ENCODE measurements at places on chromosomes 4 and X.

GRCh38 chr4:61177367-61177766, 22.8 kb upstream of the ADGRL3 start:
- H3K4me1 ChIP-seq: no peaks in the 10 kb centered on the region
- H3K36me3 ChIP-seq: no peaks in the 10 kb centered on the region
- no peak for DNase-seq
- no peak overlapping the region for H3K4me3 ChIP-seq
- no peak overlapping the region for H3K27ac ChIP-seq

DNA sequence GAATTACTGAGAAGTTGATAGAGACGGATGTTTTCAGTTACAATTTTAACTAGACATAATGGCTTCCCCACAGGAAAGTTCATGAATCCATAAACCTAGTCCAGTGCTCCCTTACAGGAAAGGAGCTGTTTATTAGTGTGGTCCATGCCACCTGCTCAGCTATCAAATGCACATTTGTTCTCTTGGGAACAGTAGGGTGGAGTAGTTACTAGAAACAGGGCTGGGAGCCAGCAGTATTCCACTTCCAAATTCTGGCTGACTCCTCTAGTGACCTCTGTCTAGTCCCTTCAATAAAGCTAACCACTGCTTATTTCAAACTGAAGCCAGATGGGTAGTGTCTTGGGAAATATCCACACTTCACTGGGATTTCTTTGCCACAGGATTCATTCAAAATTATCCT, 88.4 kb upstream of the TLL1 start:
- DNase-seq: no peak
- no peaks in the 10 kb centered on the region for H3K27me3 ChIP-seq
- H3K36me3 ChIP-seq: no peaks in the 10 kb centered on the region
- no peak overlapping the region for H3K27ac ChIP-seq

DNA sequence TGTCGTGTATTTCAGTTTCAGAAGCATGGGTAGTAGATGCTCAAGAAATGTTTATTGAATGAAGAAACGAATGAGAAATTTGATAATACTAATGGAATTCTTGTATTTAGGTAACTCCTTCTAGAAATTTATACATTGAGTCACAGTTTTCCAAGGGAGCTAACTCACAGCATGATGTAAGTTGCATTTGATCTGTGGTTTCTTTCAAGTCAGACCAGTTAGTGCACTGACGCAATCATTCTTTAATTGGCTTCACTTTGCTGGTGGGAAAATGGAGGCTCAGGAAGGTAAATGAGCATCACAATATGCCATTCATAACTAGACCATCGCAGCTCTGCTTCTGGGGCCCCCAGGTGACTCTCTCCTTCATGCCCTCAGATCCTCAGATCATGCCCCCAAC, 17.3 kb upstream of the CWH43 start:
- peak; percentile 68 for DNase-seq
- H3K4me1 ChIP-seq: peaks cover 32% of the 10 kb centered on the region
- no peak overlapping the region for H3K4me3 ChIP-seq

GRCh38 chr4:115437739-115438138, 324.3 kb upstream of the NDST4 start:
- H3K4me1 ChIP-seq: no peaks in the 10 kb centered on the region
- no peak overlapping the region for H3K27ac ChIP-seq
- no peak for DNase-seq
- no peak overlapping the region for H3K4me3 ChIP-seq
- no peaks in the 10 kb centered on the region for H3K27me3 ChIP-seq

DNA sequence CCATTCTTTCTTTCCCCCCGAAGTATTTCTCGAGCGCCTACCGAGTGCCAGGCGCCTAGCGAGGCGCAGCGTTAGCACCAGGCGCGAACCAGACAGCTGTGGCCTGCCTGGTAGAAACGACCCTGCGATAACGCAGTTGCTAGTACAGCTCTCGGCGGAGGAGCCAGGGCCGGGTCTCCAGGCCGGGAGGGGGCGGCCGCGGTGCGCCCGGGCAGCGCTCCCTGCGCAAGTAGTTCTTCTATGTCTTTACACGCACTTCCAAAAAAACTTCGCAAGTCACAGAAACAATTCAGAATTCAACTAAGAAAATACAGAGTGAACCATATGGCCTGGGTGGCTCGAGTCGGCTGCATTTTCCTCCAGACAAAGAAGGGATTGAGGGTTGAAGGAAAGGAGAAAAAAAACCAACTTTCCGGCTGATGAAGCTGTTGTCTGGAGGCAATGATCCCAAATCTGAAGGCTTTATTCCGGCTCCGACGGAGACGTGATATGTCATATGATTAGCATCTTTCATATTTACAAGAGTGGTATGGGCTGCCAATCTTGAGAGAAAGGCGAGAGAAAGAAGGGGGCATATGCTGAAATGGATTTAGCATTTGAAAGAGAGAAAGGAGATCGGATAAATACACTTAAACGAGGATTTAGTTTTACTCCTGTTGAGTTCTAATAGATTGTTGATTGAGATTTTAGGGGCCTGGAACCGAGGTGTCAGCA, 7.2 kb upstream of the NEUROG2 start:
- H3K27me3 ChIP-seq: peaks cover 49% of the 10 kb centered on the region
- peaks cover 8% of the 10 kb centered on the region for H3K36me3 ChIP-seq
- DNase-seq: no peak

GRCh38 chr4:71355045-71355444, 16.2 kb downstream of the SLC4A4 start:
- DNase-seq: no peak
- H3K36me3 ChIP-seq: peaks cover 31% of the 10 kb centered on the region
- H3K27ac ChIP-seq: no peak overlapping the region

DNA sequence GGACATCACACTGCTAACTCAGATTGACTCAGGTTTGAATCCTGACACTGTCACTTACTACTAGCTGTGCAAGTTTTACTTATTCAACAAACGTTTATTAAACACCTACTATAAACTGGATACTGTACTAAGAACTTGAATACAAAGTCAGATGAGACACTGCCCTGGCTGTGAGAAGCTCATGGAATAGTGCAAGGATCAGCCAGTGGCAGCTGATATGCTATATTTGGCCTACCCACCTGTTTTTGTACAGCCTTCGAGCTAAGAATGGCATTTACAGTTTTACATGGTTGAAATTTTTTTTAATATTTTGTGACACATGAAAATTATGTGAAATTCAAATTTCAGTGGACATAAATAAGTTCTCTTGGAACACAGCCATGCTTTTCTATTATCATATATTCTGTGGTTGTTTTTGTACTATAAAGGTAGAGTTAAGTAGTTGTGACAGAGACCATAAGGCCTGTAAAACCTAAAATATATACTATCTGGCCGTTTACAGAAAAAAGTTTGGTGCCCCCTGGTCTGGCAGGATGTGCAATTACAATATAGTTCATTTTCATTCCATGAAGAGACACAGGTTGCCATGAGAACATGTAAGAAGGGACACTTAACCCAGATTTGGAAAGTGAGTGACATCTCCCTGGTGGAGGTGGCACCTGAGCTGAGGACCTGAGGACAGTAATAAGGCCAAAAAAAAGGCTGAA, 3.4 kb upstream of the SEC24D start:
- DNase-seq: no peak
- H3K4me1 ChIP-seq: peaks cover 36% of the 10 kb centered on the region
- no peak overlapping the region for H3K4me3 ChIP-seq
- no peak overlapping the region for H3K27ac ChIP-seq

DNA sequence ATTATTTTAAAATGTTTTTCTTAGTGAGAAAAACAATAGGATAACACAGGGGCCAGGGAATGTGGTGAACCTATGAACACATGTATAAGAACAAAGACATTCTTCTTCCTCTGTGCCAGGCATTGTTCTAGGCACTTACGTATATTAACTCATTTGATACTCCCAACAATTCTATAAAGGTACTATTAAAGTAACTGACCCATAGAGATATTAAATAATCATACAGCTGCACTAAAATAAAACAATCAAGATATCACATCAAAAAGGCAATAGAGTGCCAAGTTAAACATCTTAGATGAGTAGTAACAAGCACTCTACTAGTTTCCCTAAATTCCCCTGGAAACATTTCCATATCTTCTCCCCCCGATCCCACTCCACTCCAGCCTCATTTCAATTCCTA, 33.4 kb downstream of the SLC39A8 start:
- H3K27me3 ChIP-seq: no peaks in the 10 kb centered on the region
- no peak overlapping the region for H3K27ac ChIP-seq
- no peaks in the 10 kb centered on the region for H3K36me3 ChIP-seq
- no peak for DNase-seq

DNA sequence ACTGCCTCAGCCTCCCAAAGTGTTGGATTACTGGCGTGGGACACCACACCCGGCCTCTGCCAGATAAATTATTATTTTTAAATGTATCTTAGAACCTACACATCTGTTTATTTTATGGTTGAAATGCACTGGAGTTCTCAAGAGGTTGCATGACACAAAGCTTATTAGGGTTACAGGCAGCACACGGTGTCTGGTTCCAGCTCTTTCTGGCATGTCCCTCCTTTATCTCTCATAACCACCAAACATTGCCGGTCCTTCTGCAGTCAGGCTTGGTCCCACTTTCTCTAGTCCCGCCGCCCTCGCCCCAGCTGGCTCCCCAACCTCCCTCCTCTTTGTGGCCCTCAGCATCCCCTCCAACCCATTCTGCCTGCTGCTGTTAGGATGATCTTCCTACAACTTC, 39.7 kb upstream of the SPRY1 start:
- DNase-seq: no peak
- no peak overlapping the region for H3K27ac ChIP-seq
- H3K4me1 ChIP-seq: peaks cover 28% of the 10 kb centered on the region
- peaks cover 2% of the 10 kb centered on the region for H3K27me3 ChIP-seq
- no peak overlapping the region for H3K4me3 ChIP-seq

DNA sequence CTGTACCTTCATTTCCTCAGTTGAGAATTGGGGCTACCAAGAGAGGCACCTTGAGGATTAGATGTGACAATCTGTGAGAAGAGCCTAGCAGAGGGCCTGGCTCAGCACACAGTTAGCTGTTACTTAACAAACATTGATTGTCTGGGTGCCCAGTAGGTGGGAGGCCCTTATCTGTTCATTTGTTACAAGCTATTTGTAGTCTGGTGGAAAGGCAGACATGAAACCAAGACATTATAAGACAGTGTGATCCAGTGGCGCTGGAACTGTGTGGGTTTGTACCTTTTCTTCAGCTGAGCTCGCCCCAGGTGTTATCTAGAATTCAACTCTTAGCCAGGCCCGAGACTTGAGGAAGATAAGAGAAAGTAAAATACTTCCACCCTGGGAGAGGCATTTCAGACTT, 16.9 kb downstream of the AKAP4 start:
- no peak overlapping the region for H3K4me3 ChIP-seq
- H3K27ac ChIP-seq: no peak overlapping the region
- H3K36me3 ChIP-seq: no peaks in the 10 kb centered on the region
- peaks cover 1% of the 10 kb centered on the region for H3K27me3 ChIP-seq
- no peak for DNase-seq
- H3K4me1 ChIP-seq: no peaks in the 10 kb centered on the region

DNA sequence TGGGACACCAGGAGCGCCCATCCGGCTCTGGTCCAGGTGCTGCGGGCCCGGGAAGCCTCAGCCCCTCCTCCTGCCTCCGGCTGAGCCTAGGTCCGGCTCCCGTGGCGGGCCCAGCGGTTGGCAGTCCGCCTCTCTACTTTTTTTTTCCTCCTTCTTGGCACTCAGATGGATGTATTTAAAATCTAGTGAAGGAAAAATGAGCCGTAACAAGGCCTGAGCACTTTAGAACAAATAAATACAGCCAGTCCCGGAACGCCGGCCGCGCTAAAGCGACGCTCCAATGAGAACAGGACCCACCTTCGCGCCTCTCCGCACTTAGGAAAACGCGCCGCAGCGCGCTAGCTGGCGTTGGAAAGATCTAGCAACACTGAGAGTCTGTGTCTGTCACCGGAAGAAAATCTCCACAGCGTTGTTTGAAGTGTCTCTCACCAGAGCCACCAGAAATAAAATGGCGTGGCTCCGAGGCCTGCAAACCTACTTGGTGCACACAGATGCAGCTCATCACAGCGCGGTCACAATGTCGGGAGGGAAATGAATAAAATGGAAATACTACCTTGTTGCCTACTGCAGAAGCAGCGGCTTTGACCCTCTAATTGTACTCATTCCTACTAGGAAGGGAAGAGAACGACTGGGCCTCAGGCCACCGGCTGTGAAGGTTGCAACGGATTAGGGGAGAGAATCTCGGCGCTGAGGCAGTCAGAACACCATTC, 4.7 kb downstream of the NEUROG2 start:
- no peak for DNase-seq
- peaks cover 66% of the 10 kb centered on the region for H3K27me3 ChIP-seq
- no peak overlapping the region for H3K4me3 ChIP-seq
